Forelimb muscle (tissue), 1 donor: ENCODE measurements at places on chromosomes 5 and 9.

DNA sequence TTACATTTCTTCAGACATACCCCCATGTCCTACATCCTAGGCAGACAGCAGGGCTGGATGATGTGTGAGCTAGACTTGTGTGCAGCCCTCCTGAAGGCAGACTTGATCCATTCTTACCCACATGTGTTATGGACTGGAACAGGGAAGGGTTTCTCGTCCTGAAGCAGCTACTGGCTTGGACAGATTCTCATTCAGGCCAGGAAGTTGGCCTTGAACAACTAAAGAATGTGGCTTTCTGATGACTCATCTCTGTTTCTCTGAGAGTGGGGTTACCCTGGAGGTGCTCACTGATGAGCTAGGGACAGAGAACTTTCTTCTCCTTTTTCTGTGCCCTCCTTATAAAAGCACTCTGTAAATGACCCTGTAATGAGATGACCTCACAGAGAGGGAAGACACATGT, 246.5 kb downstream of the PCSK5 start:
- no peak for DNase-seq

DNA sequence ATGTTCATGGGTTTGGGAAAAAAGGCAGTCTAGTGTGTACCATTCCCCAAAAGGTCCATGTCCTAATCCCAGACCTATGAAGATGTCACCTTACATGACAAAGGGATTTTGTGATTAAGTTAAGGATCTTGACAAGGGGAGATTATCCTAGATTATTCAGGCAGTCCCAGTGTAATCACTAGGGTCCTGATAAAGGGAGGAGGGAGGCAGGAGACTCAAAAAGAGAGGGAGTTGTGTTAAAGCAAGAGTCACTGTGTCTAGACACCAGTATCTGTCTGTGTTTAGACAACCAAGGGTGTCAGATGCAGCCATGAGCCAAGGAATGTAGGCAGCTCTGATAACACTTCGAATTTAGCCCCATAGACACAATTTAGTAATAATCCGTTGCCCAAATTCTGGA, 49.5 kb downstream of the DPYSL3 start:
- no peak for DNase-seq

GRCh38 chr5:133244242-133244641, 192.4 kb downstream of the HSPA4 start:
- DNase-seq: no peak

DNA sequence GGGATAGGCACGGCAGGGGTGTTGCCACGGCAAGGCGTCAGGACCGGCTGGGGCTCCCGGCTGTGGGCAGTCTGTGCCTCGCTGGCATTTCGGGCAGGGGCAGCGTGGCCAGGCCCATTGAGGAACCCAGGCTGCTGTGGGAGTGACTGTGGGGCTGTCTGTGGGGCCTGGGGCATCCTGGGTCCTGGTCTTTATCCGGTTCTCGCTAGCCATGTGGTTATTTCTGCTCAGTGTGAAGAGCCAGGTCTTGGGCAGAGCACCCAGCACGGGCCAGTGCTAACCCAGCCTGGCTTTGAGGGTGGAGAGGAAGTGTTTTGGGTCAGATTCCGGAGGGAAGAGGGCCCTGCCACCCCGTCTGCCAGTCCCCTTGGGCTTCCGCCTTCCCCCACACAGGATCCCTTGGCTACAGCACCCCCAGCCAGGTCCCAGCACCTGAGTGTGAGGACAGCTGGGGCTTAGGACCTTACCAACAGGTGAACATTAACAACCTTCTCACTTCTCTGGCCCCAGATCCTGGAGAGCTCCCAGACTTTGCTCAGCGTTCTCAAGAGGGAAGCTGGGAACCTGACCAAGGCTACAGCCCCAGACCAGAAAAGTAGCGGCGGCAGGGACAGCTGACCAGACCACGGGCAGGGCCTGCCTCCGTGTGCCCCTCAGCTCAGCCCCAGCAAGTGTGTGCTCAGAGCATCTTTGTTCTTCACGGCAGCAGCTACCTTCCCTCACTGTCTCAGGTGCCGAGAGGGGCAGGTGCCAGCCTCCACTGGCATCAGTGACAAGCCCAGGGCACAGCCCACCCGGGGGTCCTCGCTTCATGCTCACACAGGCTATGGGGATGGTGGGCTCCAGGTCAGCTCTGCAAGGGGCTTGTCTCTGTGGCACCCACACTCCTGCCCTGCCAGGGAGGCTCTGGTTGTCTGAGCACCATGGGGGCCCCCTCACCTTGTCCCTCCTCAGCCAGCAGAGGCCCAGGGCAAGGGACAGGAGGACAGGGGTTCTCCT, 1.1 kb downstream of the SSNA1 start:
- no peak for DNase-seq

GRCh38 chr9:132878695-132879456, at the start of gene SPACA9:
Gene SPACA9 (plus strand): TSS chr9:132878898. CDS start chr9:132883948, 5,050 bp downstream.
- DNase-seq: no peak

GRCh38 chr5:62214701-62215100, 91.3 kb upstream of the KIF2A start:
- DNase-seq: no peak

DNA sequence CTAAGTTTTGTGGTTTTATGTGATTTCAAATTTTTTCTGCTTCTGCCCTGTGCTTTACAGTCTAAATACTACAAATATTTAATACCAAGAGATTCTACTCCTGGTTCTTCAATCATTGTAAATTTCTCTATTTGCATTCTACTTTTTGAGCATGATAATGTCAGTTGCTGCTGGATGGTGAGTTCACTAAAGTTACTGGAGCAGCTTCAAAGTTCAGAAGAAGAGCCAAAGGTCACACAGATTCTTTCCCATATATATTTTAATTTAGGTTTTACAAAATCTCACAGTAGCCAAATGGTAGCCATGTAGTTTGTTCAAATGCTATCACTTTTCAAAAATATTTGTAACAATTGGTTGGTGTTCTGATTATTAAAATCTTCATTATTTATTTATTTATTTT, 378.7 kb downstream of the TMEM232 start:
- DNase-seq: no peak

- DNase-seq: no peak
Observed at GRCh38 chr5:27290172-27290571, 251.8 kb upstream of the CDH9 start.
